NCI-H1436 treated with DMSO at 0.1 percent for 48 hours (cell line): ENCODE measurements at places on chromosomes 4 and X.

DNA sequence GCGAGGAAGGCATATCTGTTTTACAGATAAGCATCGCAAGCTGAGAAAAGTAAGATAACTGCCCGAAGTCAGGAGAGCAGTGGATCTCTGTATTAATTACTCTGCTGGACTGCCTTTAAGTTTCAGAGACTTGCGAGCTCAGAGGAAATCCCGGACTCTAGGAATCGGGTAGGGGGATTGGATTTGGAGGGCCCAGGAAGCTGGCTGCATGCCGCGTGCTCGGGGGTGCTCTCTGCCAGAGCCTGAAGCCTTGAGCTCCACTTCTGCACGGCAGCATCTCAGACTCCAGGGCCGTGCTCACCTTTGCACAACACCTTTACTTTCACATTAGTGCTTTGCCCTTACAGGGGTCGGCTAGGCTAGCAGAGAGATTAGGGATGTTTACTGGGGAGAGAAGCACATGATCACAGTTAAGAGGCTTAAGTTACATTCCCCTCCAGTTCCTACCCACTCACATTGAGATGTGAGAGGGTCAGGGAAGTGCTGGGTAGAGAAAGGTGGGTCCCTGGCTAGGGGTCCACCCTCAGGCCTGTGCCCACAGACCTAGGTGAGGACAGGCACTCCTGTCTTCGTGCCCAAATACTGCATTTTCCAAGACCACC, 57.0 kb downstream of the TRIML1 start:
- DNase-seq: no peak

- DNase-seq: no peak
Observed at GRCh38 chr4:139267301-139267700, 12.7 kb downstream of the MGARP start.

- DNase-seq: no peak
Observed at GRCh38 chr4:90126805-90127204, 389 bp upstream of the CCSER1 start.

DNA sequence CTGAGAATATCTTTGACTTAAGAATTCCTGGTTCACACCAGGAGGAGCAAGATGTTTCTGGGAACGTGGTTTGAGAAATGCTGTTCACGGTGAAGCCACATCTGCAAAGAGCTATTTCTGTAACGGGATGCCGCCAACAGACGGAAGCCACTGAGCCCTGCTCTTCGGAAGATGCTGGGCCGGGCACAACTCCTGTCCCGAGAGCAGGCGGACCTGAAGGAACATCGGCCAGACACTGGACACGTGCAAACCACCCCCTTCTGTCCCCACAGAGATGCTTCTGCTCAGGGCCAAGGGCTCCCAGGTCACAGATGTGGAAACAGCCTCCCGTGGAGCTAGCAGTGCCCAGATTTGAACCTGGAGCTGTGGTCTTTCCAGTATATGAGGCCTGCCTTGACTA, 24.3 kb downstream of the HMX1 start:
- no peak for DNase-seq

DNA sequence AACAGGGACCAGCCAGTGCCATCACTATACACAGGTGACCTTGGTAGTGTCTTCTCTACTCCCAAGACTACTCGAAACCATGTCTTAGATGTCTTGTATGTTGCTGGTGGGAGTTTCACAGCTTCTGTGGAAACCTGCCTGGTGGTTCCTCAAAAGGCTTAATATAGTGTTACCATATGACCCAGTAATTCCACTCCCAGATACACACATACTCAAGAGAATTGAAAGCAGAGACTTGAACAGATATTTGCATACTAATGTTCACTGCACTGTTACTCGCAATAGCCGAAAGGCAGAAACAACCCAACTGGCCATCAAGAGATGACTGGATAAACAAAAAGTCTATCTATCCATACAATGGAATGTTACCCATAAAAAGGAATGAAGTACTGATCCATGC, 3.1 kb downstream of the TFDP3 start:
- DNase-seq: no peak

GRCh38 chrX:78493180-78493579, 165.8 kb upstream of the CYSLTR1 start:
- DNase-seq: no peak

DNA sequence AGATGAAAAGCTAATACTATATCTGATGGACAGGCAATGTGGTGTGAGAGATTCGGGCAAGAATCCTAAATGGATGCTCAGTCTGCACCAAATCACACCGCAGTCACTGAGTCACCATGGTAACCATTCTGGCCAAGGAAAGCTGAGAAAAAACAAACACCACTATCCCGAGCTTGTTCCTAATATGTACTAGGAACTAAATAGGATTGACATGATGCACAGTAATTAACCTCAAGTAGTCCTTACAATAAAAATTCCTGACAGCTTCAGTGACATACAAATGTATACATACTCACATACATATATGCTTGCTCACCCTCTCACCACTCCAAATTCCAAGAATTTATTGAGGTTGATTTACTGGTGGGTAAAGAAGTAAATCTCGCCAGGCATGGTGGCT, 1.1 kb upstream of the RAB40A start:
- no peak for DNase-seq

GRCh38 chr4:152162331-152162697, 373.6 kb downstream of the FBXW7 start:
- no peak for DNase-seq

- DNase-seq: no peak
Observed at GRCh38 chr4:167088115-167088514, 146.2 kb downstream of the SPOCK3 start.

- no peak for DNase-seq
Observed at GRCh38 chrX:568311-568710, 62.3 kb upstream of the SHOX start.

GRCh38 chrX:45110494-45110893, 90.2 kb downstream of the DIPK2B start:
- DNase-seq: no peak

DNA sequence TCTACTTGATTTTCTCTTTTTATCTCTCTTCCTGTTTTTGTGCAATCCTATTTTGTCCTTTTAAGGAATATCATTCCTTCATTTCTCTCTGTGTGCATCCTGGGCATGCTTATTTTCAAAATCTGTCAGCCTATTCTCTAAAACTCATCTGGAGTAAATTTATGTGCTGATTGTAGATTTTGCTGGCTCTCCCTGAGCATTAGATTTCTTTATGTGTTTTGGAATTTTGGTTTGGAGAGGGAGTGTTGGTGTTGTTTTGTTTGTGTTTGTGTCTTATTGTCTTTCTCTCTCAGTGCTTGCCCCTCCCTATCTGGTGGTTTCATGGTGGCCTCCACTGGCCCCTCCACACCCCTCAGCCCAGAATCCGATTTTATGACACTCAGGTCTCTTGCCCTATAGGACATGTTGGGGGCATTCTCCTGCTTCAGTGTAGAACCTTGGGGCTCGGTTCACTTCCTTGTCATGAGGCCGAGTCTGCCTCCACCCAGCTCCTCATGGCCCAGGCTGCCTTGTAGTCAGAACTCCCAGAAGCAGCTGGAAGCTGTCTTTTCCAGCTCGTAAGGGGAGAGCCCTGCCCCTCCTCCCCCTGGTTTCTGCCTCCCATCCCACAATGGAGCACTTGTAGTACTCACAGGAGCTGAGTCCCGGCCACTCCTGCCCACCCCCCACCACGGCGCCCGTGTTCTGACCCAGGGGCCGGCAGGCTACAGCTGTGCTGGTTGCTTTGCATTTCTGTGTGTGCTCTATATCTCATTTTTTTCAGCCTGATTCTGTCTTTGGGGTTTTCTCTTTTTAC, 24.5 kb upstream of the PJA1 start:
- DNase-seq: no peak

DNA sequence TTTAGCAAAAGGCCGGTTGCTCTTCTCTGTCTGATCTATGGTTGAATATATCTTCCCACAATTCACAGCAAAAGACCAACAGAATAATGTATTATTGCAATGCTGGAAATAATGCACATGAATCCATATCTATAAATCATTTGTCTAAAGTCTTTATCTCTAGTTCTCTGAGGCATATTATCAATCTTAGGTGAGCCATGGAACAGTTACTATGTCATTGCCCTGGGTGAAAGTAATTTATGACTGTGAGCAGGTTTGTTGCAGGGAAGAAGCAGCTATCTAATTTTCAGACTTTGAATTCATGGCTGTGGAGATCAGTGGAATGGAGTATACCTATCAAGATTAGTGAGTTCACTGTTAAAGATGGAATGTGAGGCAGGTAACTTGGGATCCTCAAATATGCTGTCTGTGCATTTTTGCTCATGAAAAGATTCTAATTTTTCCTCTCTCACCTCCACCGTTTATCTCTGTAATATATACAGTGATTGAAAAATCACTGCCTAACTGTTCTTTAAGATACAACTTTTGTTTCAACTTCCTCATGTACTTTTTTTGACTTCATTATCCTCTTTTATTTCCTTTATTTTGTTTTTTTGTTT, 256.8 kb upstream of the ARSJ start:
- no peak for DNase-seq

GRCh38 chr4:182822554-182822953, 94.6 kb downstream of the DCTD start:
- no peak for DNase-seq

DNA sequence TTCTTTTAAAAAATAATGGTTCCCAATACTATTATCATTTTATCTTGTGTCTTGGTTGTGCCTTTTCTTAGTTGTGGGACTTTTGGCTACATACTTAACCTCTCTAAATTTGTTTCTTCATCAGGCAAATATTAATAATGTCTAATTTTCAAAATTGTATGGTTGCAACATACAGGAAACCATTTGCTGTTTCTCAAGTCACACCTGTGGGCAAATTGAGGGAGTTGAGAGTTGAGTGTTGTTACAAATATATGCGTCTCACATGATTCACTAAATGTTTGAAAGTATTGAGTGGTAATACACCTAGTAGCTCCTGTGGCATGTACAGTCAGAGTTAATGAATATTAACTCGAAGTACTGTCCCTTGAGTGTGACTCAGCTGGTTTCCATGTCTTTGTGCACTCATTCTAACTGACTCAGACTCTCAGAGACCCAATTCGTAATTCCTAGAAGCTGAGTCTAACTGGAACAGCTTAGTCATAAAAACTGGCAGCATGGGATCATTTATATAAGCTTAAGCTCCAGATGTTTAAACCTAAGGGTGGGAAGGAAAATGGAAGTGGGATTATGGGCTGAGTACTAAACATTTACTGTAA, 802.4 kb downstream of the TRIML1 start:
- no peak for DNase-seq
